ENCODE measurements at places on chromosomes 6 and 20.

DNA sequence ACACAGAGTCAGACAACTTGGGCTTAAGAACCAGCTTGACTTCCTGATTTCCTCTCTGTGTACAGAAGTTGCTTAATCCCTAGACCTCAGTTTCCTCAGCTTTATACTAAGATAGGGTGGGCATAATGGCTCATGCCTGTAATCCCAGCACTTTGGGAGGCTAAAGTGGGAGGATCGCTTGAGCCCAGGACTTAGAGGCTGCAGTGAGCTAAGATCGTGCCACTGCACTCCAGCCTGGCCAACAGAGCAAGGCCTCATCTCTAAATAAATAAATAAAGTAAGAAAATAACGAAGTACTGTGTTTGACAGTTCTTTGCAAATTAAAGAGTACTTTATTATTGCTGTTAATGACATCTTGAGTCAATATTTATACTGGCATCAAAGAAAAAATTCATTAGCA, 41.7 kb downstream of the CNKSR3 start:
- DNase-seq: no peak

- no peak for DNase-seq
Observed at GRCh38 chr20:37417617-37418467, 71.9 kb downstream of the SRC start.

- DNase-seq: no peak
Observed at GRCh38 chr6:80454197-80454596, 347.7 kb downstream of the BCKDHB start.

DNA sequence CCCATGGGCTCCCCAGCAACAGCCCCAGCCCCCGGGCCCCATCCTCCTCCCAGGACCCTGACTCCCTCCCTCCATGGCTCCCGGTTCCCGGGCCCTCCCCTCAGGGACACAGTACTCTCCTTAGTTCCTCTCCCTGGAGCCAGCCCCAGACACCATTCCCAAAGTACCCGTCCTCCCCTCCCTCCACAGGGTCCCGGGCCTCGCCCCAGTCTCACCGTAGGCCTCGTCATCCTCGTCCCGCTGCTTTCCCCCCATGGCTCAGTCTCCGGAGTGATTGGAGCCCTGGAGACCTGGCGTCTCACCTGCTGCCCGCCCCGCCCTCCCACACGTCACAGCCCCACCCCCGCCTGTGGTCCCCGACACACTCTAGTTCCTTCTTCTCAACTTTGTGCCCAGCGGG, at the start of gene SLC44A4:
TSS of gene SLC44A4 (minus strand) at position 272 of the 400 bp plus-strand sequence. CDS start at position 255, 17 bp downstream.
- DNase-seq: no peak

DNA sequence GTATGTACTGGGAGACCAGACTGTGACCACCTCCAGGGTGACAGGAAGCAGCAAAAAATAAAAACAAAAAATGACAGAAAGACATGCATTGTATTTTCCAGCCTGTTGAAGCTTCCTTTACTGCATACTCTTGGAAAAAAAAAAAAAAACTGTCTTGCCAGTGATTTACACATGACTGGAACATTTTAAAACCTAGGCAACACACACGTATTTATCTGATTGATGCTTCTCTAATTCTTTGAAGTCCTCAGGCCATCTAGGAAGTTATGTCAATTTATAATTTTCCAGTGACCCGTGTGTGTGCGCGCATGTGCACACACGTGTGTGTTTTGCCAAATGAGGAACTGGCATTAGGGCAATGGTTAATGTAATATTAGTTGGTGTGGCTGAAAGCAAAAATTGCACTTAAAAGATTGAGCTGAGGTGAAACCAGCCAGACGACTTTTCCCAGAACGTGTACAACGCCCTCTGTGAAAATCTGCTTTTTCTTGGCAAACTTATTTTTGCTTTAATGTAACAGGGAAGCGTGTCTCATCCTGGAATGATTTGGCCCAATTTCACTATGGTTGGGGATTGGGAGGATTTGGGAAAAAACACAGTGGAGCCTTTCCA, 315.2 kb downstream of the TFAP2A start:
- no peak for DNase-seq

GRCh38 chr6:152380351-152380767, 256.8 kb downstream of the SYNE1 start:
- DNase-seq: no peak

DNA sequence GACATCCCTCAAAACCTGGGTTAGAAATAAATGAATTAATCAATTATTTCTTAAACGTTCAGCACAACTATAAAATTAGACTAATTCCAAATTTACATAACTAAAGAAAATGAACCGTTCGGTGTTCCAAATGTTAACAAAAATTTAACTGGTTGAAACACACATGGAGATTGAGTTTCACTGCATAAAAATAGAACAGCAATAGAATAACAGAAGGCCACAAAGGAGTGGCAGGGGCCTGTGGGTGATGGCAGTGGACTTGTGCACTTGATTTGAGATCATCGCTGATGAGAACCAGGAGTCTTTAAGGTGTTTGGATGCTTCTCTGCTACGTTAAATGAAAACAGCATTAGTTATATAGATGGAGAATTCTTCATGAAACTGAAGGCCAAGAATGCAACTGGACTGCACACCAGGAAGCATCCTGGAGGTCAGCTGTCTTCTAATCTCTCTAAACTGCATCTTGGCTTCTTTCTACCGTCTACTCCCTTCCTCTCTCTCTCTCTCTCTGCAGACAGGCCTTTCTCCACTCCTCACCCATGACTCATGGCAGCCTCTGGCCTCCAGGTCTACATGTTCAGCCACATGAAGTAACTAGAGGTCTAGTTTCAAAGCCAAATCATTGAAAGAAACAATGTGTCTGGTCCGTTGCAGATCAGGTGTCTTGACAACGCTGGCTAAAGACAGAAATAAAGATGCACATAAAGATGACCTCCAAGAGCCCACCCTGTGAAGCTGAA, 111.3 kb downstream of the SIM1 start:
- DNase-seq: no peak

- no peak for DNase-seq
Observed at GRCh38 chr6:107396211-107396610, 63.2 kb downstream of the PDSS2 start.

- no peak for DNase-seq
Observed at GRCh38 chr20:20454367-20454766, 86.5 kb downstream of the INSM1 start.

DNA sequence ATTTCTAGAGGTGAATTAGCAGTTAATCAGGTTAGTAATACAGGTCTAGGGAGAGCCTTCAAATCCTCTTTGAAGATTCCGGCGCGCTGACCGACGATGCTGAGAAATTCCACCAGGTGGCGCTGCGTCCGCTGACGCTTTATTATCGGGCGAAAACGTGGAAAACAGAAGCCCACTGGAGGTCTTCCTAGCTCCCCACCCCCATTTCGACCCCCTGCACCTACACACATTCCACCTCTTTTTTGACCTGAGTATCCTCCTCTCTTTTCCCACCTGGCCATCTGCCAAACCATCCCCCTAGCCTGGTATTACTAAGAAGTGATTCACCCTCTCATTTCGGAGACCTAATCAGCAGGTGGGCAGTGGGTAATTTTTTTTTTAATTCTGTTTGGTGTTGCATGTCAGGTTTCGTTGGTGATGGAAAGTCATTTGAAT, 65.4 kb upstream of the RIN2 start:
- peak; percentile 70 for DNase-seq

- no peak for DNase-seq
Observed at GRCh38 chr6:46501136-46502089, 10.2 kb upstream of the RCAN2 start.

- DNase-seq: no peak
Observed at GRCh38 chr6:138592749-138593123, 93.4 kb upstream of the NHSL1 start.

GRCh38 chr6:3304500-3305215, 45.9 kb downstream of the PSMG4 start:
- peak; percentile 45 for DNase-seq

DNA sequence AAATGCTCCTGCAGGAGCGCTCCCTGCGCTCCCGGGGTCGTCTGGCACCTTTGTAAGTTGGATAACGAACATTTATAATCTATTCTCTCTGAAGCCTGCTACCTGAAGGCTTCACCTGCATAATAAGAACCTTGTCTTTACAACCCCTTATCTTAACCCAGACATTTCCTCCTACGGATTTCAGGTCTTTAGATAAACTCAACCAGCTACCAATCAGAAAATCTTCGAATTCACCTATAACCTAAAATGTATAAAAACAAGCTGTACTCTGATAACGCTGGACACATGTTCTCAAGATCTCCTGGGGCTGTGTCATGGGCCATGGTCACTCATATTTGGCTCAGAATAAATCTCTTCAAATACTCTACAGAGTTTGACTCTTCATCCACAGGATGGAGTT, 4.1 kb upstream of the KCNK5 start:
- no peak for DNase-seq

- peak; percentile 92 for DNase-seq
Observed at GRCh38 chr20:49482621-49483017, at the start of gene KCNB1. Gene KCNB1, minus strand, starts transcription at chr20:49482668. Its CDS starts 188 bp downstream, at chr20:49482480.

GRCh38 chr6:129793447-129793846, 67.7 kb downstream of the TMEM244 start:
- no peak for DNase-seq

GRCh38 chr6:147903321-147903720, 394.8 kb downstream of the SAMD5 start:
- no peak for DNase-seq

DNA sequence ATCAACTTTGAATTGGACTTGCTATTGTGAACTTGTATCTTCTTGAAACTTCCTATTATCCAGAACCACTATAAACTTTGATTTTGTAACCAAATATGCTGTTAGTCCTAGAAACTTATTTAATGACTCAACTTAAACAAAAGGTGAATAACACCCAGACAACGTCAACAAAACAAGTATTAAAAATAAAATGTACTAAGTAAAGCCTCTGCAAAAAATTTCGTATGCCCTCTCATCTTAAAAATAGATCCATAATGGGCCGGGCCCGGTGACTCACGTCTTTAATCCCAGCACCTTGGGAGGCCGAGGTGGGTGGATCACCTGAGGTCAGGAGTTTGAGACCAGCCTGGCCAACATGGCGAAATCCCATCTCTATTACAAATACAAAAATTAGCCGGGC, 401.7 kb downstream of the ESR1 start:
- no peak for DNase-seq

DNA sequence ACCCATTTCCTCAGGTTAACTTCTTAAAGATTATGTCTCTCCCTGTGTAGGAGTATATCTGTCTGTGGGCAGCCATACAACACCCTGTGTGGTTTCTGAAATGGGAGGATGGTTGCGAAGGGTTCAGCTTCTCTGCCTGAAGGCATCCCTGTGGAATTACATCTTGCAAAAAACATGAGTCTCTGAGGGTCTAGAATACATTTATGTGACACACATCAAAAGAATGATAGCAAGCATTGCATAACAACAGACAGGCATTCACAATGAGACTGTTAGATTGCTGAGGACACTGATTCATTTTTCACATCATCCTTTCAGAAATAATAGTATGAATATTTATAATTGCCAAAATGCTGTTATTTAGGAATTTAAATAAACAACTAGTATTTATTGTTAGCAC, 670.9 kb downstream of the HTR1B start:
- DNase-seq: no peak

DNA sequence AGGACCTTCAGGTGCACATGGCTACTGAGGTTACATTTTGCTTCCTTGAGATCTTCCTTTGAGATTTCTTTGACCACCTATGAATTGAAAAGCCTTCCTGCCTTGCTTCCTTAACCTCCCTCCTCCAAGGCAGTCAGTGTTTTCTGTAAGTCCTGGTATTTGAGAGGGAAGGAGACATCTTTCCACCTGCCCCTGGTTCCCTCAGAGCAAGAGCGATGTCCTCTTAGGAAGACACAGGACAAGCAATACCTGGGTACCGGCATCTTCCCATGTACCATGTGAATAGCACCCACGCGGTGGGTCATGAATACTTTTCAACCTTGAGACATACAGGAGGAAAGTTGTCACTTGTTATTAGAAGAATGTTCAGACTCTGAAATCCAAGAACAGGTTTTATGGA, 37.1 kb downstream of the GINS1 start:
- DNase-seq: no peak

DNA sequence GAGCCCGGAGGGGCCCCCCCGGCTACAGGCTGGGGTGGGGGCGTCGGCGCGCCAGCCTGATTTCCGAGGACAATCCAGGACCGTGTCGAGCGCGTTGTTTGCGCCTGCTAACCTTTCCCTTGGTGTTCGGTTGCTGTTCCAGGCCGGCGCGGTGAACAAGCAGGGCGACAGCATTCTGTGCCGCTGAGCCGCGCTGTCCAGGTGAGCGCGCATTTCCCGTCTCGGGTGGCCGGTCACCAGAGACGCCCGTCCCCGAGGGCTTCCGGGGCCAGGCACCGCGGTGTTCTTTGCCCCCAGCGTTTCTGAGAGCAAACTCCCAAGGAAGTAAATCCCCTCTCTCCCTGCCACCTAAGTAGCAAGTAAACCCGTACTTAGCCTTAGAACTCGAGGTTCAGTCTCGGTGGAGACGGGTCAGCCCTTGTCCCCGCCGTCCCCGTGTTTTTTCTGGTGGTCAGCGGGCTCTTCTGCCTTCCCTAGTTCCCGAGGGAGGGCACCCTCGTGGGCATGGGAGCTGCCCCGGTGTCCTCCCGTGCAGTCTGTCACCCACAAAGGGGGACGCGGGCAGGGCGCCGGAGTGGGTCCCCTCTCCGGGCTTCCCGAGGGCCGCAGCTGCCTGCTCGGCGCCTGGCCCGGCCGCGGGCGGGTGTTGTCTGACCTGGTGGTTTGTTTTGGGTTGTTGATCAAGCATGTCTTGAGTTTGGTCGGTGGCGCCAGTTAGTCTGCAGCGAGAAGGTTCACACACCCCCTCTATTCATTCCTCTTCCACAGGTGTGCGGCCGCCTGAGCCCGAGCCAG, 1.5 kb downstream of the ID4 start:
- peak; percentile 67 for DNase-seq

DNA sequence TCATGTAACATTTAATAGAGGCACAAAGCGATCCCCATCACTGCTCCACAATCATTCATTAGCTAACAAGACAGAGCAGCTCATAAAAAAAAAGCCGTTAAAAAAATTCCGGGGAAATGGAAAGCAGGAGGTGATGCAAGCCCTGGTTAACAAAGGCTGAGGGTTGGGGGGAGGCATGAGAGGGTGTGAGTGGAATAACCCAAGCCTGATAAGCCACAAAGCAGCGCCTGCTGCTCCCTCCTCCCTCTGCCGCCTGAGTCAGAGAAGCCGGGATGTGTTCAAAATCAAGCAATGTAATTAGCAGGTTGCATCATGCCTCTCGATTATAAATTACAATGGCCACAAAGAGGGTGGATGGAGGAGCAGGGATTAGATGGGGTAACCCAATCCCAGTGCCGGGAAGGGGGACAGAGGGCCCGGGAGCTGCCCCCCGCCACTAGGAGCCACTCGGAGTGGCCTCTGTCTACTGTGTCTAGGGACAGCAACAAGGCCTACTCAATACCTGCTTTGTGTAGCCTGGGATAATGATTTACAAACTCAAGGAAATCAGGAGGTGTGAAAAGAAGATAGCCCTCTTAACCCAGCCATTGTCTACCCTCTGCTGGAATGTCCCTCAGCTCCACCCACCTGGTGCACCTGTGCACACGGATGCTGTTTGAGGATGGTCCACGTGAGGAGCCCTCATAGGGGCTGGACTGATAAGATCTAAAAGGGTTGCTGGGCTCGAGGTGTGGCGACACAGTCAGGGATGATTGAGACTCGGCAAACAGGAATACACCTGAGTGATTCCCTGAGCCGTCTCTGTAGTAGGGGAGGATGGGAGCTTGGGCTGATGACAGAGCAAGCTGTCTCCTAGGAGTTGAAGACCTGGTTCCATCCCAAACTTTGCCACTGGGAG, 156.9 kb downstream of the VEGFA start:
- peak; percentile 58 for DNase-seq
